Activated T-cell treated with anti-CD3 and anti-CD28 coated beads, Interleukin-2, amount 50 U/mL, for 1 hour (primary cell): ENCODE measurements at places on chromosomes 11 and 22.

GRCh38 chr11:127074151-127074761 lies 73.7 kb upstream of the KIRREL3 start:
- no peak for DNase-seq

GRCh38 chr22:24512043-24512442 lies 16.9 kb downstream of the UPB1 start:
- DNase-seq: no peak

GRCh38 chr11:70341881-70342429 lies 56.4 kb upstream of the CTTN start:
- no peak for DNase-seq

DNA sequence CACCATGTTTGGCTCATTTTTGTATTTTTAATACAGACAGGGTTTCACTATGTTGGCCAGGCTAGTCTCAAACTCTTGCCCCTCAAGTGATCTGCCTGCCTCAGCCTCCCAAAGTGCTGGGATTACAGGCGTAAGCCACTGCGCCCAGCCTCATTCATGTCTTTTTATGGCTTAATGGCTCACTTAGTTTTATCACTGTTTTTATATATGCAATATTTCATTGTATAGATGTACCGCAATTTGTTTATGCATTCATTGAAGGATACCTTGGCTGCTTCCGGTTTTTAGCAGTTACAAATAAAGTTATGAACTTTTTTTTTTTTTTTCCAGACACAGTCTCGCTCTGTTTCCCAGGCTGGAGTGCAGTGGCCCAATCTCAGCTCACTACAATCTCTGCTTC lies 5.5 kb upstream of the TCN2 start:
- DNase-seq: no peak
